ENCODE measurements at places on chromosomes 2 and 18.

DNA sequence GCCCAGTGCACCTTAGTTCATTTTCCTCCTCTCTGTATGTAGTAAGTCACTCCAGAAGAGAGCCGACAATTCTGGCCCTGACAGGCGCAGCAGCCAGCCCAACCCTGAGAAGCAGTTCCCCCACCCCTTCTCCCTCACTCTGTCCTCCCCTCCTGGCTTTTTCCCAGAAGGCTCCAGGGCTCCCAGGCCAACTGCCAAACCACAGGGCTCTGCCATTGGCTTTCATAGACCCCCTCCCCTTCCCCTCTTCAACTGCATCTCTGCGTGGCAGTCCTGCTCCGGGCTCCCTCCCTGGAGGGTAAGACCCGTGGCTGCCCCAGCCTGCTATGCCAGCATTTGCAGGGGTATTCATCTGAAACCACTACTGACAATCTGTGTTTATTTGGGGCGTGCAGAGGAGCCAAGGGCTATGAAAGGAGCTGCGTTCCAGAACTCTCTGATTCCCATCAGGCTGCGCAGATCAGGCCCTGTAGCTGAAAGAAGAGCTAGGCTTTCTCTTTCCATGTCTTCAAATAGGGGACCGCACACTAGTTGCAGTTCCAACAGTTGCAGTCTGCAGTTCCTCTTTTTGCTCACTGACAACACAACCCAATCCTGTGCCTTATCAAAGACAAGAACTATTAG, 388.6 kb upstream of the TNP1 start:
- DNase-seq, result no peak

- DNase-seq, result no peak
Observed at GRCh38 chr2:59879700-59880131, 673.7 kb downstream of the BCL11A start.

- DNase-seq, result no peak
Observed at GRCh38 chr18:36271153-36271552, 26.4 kb upstream of the FHOD3 start.

DNA sequence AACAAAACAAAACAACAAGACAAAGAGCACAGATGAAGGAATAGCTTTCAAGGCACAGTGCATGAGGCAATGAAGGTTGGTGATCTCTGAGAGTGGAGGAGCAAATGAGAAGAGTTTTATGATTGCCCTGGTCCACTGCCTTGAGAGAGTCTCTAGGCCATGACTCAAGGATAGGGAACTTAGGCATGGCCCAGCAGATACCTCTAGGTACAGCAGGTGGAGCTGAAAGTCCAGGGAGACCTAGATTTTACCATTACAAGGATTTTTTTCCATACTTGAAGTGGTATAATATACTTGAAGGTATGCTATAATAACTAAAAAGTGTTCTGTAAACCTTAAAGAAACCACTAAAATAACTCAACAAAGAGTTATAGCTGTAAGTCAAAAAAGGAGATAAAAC, 239.5 kb upstream of the KLHL29 start:
- no peak for DNase-seq

Data from activated T-helper 1 cell treated with Interleukin-2 at 50 U/mL for 16 hours (primary cell).